ENCODE measurements at places on chromosomes 4 and X.

DNA sequence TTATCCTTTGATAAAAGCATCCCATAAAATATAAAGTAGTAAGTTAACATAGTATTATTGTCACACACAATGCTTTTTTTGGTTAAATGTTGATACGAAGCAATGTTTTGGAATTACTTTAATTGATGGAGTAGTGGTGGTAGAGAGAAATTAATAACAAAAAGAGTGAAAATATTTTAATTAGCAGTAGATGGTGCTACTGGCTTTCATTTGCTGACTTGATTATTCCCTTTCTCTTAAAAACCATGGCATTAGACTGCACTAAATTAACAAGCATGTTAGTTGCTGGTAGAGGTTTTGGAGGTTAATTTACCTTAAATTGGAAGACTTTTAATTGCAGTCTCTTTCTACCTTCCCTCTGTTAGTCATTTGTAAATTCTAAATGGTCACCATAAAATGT is 8.9 kb upstream of the DCK start:
- no peak for DNase-seq

DNA sequence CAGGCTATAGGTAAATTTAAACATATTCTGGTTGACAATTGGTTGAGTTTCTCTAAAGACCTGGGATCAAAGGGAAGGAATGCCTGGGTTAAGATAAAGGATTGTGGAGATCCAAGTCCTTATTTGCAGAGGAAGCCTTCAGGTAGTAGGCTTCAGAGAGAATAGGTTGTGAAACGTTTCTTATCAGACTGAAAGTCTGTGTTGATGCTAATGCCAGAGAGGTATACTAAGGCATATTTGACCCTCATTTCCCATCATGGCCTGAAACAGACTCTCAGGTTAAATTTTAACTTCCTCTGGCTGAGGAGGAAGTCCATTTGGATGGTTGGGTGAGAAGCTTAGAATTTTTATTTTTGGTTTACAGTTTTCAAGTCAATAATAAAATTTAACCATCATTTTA is 48.1 kb downstream of the UGT2A2 start:
- DNase-seq, result no peak

GRCh38 chrX:23694606-23695005 is 27.3 kb downstream of the PRDX4 start:
- DNase-seq, result peak; percentile 6

GRCh38 chrX:69808375-69808774 is 192.5 kb downstream of the EDA start:
- no peak for DNase-seq

DNA sequence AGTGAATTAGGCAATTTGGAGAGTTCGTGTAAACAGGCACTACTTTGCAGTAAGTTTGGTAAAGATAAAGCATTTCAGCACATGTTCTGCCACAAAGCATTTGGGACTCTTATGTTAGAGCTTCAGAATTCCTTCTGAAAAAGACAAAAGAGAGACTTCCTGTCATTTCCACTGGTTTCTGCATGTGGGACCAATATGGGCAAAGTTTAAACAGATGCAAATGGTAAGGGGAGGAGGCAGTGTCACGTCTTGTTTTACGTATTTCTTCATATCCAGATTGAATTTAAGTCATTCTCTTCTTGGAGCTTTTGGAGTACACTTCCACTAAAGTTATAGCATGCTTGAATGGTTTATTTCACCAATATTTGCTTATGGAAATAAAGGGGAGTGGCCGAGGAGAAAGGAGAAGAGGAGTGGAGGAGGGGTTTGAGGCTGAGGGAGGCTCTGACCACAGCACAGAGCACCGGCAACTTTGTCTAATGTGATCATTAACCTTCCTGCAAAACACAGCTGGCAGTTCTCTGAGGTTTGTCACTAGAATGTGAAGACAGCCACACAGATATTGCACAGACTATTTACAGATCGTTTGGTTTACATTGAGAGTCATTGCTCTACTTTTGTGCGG is at the start of gene APELA:
Gene APELA, plus strand, starts transcription at position 479 of the 625 bp plus-strand sequence. CDS start 154 bp downstream, outside the sequence.
- no peak for DNase-seq

- no peak for DNase-seq
Measured at GRCh38 chr4:171378323-171378722, 434.9 kb upstream of the GALNTL6 start.

Measured in anterior cingulate cortex (tissue), 58 donors.